GM23248 (cell line): ENCODE measurements at places on chromosomes 12 and 14. TPM values are rescaled to one million over a fixed set of nuclear protein-coding genes. Genes with fewer than 3 reads are reported as not detected.

The CELA1 gene
- not detected in 2 replicates for total RNA-seq

The DPF3 gene
- 7.9 and 13.4 TPM in 2 replicates for total RNA-seq

The C12orf50 gene
- total RNA-seq: not detected in 2 replicates

The TUBA1A gene
- 628 and 639 TPM in 2 replicates for total RNA-seq

The GPR137C gene
- total RNA-seq: 0.89 and 1.1 TPM in 2 replicates

The PPP4R3A gene
- total RNA-seq: 36.8 and 41.1 TPM in 2 replicates

The FGF23 gene
- not detected in 2 replicates for total RNA-seq

The HOXC6 gene
- total RNA-seq: 3.6 and 4.9 TPM in 2 replicates

The STK38L gene
- 16.8 and 38.7 TPM in 2 replicates for total RNA-seq

The NPFF gene
- not detected in 2 replicates for total RNA-seq

The TMEM119 gene
- total RNA-seq: 58.6 and 93.2 TPM in 2 replicates

The SMIM41 gene
- not detected in 2 replicates for total RNA-seq

The TMEM63C gene
- not detected in 2 replicates for total RNA-seq

The KLC1 gene
- 339 and 410 TPM in 2 replicates for total RNA-seq

The MGP gene
- 0.86 TPM in 1 of 2 replicates, not detected in the other for total RNA-seq

The ETV6 gene
- 5.3 and 10.4 TPM in 2 replicates for total RNA-seq

The FAIM2 gene
- total RNA-seq: 0.86 and 2.8 TPM in 2 replicates

The PPM1H gene
- 0.13 and 1.2 TPM in 2 replicates for total RNA-seq

The DTX1 gene
- total RNA-seq: not detected in 2 replicates

The PLA2G1B gene
- not detected in 2 replicates for total RNA-seq

The SAMD15 gene
- total RNA-seq: 1.4 and 2.8 TPM in 2 replicates

The KRT82 gene
- total RNA-seq: not detected in 2 replicates

The DCN gene
- total RNA-seq: 432 and 441 TPM in 2 replicates

The WNT1 gene
- not detected in 2 replicates for total RNA-seq

The GCH1 gene
- 3.9 and 7.3 TPM in 2 replicates for total RNA-seq

The MUCL1 gene
- total RNA-seq: not detected in 2 replicates

The ADCY4 gene
- 0.22 and 0.38 TPM in 2 replicates for total RNA-seq
